ENCODE measurements at places on chromosomes 5 and 9.

- no peak for DNase-seq
Observed at GRCh38 chr5:130526708-130527107, 622.4 kb downstream of the CHSY3 start.

- DNase-seq = no peak
Observed at GRCh38 chr5:69530561-69531405, 29.2 kb upstream of the GTF2H2C start.

DNA sequence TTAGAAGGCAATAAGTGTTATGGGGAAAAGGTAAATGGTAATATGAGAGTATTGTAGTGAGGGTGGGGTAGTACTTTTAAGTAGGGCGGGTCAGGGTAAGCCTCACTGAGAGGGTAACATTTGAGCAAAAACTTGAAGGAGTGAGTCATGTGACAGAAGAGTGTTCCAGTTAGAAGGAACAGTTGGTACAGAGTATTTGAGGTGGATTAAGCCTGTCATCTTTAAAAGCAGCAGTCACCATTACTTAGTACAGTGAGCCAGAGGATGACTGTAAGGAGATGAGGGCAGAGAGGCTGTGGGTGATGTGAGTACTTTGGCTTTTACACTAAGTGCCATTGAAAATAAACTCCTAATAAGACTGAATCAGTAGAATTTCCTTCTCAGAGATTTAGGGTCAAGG is 54.8 kb downstream of the UBAP1 start:
- DNase-seq = no peak

DNA sequence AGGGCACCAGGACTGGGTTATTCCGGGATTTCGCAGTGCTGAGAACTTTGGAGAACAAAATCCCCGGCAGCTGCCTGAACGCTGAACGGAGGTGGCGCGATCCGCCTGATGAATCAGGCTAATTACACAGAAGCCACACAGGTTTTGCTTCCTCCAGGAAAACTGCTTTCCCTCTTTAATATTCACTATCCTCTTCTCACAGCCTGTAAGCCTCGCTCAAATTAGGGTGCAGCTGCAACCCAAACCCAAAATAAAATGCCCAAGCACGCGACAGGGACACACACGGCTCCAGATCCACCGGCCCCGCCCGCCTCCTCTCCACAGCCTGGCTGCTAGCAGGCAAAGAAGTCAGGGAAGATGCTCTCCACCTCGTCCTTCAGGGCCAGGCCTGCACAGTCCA is 6.0 kb downstream of the SOHLH1 start:
- no peak for DNase-seq

GRCh38 chr9:34403554-34404380 is 27.1 kb upstream of the MYORG start:
- DNase-seq = no peak

GRCh38 chr9:34709196-34709978 is 549 bp downstream of the CCL21 start:
- no peak for DNase-seq

DNA sequence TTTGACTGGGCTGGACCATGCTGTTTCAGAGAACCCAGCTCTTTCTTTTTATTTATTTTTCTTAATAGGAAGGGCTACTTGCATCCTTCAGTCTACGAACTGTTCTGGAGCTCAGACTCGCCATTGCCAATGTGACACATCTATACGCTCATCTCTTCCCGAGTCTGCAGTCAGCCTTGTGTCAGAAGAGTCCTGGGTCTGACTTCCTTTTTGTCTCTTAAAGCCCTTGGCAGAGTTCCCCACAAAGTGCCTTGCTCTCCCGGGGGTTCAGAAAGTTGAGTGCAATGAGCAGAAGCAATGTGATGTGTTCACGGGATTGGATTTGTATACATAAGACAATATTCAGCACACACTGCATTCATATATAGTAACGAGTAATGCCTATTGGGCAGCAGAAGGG is 140.4 kb downstream of the ATPSCKMT start:
- no peak for DNase-seq

- no peak for DNase-seq
Observed at GRCh38 chr9:133101356-133102189, 19.5 kb downstream of the RALGDS start.

- no peak for DNase-seq
Observed at GRCh38 chr9:83264315-83264714, 201.4 kb upstream of the RASEF start.

DNA sequence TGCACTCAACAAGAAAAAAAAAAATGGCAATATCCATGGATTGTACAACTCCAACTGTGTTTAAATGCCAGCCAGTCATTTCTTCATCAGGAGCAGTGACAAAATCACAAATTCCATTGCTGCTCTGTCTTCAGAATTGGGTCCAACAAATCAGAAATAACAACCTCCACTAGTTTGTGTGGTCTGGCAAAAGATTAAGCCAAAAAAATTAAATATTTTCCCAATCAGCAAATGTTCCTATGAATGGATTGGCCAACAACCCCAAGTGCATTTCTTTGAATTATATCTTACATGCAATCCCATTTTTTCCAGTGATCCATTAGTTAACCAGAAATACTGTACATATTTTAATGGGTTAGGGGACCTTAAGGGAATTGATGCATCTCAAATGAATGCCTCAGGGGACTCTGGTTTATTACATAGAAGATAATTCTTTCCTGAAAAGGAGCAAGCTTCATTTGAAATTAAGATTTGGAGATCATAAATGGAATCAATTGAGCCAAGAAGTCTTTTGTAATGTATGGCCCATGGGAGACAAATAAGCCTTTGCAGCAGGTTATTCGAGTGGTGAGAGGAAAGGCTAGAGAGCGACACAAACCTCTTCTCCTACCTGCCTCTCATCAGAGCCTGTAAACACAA is 131.8 kb downstream of the TLE1 start:
- DNase-seq = no peak

GRCh38 chr9:88828492-88828974 is 162.7 kb upstream of the S1PR3 start:
- DNase-seq = no peak

DNA sequence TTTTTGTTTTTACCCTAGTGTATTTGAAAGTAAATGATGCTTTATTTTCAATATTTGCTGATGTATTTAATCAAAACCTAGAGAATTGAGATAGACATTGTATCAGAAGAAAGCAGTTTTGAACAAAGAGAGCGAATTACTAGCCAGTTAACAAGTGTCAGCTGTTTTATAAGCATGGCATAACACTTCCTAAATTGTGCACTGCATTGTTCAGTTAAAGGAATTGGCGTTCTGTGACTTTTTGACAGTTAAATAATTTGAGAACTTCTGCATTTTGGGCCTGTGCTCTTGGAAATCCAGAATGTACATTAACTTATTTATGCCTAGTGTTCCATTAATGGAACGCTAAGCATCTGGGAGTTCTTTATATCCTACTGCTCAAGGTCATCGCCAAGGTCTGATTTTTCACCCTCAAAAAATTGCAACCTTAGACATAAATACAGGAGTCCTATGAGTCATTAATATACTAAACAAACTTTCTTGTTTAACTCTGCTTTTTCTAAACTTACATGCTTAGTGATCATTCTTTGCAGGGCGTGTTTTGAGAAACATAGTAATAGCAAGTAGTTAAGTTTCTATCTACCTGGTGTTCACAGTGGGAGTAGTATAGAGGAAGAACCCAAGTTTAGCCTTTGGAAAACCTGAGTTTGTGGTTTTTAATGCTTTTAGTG is 31.1 kb downstream of the RASA1 start:
- no peak for DNase-seq
